ENCODE measurements at places on chromosomes 11 and 22.

GRCh38 chr22:42493393-42493792, 26.2 kb downstream of the RRP7A start:
- DNase-seq: no peak

- DNase-seq: no peak
Measured at GRCh38 chr11:21911061-21911460, 281.8 kb upstream of the ANO5 start.

DNA sequence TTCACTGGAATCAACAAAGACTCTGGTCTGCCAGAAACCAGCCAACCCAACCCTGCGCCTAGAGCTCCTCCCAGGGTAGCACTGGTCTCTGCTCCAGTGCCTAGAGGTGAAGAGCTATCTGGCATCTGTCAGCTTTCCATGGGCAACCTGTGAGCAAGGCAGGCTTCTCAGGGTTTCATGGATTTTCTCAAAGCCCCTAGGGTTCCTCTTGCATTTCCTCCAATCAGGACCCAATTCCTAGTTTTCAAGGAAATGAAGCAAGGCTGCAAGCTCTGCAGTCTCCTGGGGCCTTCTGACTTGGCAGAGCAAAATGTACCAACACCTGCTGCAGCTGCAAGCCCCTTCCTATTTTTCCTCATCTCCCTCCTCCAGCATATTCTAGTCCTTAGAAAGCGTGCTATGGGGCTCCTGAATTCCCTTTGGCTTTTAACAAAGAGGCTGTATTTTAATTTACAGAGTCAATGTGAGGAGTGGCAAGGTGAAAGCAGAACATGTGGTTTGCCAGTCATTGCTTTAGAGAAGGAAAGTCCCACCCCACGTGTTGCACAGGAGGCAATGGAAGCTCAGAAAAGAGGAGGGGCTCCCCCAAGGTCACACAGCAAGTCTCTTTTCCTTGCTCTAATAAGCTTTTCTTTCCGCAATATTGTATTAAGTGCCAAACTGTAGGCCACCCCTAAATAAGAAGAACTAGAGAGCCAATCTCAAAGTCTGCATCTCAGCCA, 33.0 kb upstream of the RIC3 start:
- DNase-seq: no peak

DNA sequence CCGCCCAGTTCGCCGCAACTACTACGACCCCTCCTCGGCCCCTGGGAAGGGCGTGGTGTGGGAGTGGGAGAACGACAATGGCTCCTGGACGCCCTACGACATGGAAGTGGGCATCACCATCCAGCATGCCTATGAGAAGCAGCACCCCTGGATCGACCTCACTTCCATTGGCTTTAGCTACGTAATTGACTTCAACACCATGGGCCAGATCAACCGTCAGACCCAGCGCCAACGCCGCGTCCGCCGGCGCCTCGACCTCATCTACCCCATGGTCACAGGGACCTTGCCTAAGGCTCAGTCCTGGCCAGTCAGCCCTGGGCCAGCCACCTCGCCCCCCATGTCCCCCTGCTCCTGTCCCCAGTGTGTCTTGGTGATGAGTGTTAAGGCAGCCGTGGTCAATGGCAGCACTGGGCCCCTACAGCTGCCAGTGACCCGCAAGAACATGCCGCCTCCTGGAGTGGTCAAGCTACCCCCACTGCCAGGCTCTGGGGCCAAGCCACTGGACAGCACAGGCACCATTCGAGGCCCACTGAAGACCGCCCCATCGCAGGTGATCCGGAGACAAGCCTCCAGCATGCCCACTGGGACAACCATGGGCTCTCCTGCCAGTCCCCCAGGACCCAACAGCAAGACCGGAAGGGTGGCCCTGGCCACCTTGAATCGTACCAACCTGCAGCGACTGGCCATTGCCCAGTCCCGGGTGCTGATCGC, 10.0 kb downstream of the DTX4 start:
- no peak for DNase-seq

DNA sequence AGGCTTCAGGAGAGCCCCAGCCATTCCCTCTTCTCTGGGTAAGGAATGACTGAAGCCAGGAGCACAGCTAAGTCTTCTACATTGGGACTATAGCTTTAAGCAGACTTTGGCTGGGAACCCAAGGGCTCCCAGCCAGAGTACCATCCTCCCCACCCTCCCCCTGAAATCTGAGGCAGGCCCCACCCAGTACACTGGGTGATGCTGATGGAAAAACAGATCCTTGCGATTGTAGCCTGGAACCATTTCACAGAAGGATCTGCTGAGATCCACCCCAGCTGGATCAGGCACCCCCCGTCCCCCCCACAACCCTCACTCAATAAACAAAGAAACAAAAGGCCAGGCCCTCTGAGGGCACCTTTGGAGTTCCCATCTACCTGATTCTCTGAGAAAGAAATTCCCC, 39.8 kb downstream of the IL18BP start:
- DNase-seq: no peak

GRCh38 chr11:106727256-106727655, 291.0 kb downstream of the GUCY1A2 start:
- DNase-seq: no peak

GRCh38 chr11:12817681-12818332, 143.6 kb downstream of the TEAD1 start:
- DNase-seq: no peak

- no peak for DNase-seq
Measured at GRCh38 chr11:73164803-73165540, 22.9 kb upstream of the FCHSD2 start.

- no peak for DNase-seq
Measured at GRCh38 chr11:28887681-28888080, 779.5 kb downstream of the METTL15 start.

GRCh38 chr22:19524170-19525115, at the start of gene CLDN5:
Gene CLDN5 (minus strand): TSS chr22:19524410. CDS start chr22:19524255, 155 bp downstream.
- no peak for DNase-seq

DNA sequence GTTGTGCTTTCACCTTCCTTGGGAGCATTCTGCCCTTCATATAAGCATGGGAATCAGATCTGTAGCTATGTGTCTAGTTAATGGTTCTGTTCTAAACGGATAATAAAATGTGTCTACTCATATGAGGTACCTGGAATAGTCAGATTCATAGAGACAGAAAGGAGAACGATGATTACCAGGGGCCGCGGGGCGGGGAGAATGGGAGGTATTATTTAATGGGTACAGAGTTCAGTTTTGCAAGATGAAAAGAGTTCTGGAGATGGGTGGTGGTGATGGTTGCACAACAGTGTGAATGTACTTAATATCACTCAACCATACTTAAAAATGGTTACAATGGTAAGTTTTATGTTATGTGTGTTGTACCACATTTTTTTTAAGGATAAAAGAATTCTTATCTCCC, 10.0 kb upstream of the ABCC8 start:
- no peak for DNase-seq

- DNase-seq: no peak
Measured at GRCh38 chr22:50531962-50532674, 2.3 kb upstream of the TYMP start.

DNA sequence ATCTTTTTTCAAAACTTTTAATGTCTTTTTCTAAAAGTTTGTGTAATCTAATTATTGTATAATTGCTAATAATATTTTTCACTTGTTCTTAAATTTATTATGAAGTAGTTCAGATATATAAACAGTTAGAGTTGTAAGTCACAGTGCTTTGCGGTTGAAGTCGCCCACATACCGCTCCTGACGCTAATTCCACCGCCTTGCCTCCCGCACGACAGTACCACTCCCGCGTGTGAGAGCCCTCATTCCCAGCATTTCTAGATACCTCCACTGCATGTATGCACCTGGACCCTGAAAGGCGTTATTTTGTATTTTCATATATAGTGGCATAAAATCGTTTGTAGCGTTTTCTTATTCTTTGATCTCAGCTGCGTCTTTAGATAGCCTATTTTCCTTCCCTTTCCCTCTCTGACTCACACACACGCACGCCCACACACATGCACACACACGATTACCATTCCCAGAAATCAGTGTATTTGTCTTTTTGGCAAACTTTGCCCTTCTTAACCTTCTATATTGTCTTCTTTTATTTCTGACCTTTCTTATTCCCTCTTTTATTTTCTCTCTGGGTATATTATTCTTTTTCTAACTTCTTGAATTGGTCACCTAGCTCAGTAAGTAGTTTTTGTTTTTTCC, 56.4 kb upstream of the PITPNB start:
- DNase-seq: no peak

- DNase-seq: no peak
Measured at GRCh38 chr11:131063638-131064037, 147.4 kb upstream of the SNX19 start.

GRCh38 chr11:118448294-118448693, 12.0 kb downstream of the KMT2A start:
- DNase-seq: no peak

GRCh38 chr11:62796281-62796680, 4.5 kb upstream of the TMEM223 start:
- no peak for DNase-seq

DNA sequence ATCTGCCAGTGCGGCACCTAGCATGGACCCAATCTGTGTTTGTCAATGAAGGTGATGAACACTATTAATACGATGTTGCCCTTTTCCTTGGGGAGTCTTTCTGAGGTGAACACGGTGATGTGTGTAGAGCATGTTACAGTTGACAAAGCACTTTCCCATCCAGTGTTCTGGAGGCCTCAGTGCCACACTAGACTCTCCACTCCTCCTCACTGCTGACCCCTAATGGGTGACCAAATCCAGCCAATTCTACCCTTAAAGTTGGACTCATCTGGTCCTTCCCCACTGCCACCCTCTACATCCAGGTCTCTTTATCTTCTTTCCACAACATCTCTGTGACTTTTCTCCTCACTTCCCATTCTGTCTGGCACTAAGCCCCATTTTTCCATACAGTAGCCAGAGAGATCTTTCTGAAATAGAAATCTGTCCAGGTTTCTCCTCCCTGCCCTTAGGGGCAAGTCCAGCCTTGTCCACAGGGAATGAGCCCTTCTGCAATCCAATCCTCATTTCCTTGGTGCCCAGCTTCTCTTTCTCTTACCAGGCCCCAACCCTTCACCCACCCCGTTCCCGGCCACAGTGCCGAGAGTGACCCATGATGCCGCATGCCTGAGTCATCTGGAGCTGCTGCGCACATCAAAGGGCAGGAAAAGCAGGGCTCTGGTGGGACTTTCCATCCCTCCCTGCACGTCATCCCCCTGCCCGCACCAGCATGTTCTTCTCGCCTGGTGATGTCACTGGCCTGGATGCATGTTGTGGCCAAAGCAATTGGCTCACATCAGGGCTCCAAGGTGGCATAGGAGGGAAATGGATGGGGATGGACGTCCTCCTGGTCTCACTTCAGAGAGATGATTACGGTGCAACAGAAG, 64.2 kb downstream of the RASSF10 start:
- DNase-seq: no peak

DNA sequence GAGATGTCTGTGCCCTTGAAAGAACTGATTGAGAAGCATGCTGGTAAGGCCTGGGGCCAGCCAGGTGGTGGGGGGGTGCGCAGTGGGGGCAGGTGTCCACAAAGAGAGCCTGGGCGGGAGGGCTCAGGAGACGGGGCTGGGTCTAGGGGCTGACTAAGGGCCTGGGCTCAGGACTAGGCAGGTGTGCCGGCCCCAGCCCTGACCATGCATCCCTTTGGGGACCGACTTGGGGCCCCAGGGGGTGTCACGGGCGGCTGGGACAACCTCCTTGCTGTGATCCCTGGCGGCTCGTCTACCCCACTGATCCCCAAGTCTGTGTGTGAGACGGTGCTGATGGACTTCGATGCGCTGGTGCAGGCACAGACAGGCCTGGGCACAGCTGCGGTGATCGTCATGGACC, 4.4 kb downstream of the NDUFV1 start:
- no peak for DNase-seq

DNA sequence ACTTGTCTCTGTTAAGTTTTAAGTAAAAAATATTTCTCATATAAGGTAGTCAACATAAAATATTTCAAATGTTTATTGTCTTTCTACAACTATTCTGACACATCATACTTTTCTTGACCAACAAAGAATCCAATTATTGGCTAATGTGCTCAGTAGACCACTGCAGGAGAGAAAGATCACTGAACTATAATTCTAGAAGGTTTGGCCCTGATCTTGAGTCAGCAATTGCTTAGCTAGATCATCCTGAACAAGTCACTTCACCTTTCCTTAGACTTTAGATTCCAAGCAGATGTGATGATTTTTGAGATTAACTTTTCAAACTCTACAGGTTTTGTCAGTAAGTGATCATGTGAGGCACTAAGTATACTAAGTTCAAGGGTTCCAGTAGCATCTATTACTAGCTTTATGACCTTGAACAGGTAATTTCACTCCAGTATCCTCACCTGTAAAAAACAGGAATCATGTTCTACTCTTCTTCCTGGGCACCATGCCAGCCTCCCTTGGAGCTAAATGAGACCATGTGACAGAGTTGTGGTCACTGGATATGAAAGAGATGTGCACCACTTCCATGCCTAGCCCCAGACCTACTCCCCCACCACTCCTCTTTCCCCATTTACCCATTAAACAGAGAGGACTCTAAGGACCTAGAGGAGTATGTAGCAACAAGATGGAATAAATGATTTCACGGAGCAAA, 17.3 kb downstream of the PGM2L1 start:
- DNase-seq: no peak

DNA sequence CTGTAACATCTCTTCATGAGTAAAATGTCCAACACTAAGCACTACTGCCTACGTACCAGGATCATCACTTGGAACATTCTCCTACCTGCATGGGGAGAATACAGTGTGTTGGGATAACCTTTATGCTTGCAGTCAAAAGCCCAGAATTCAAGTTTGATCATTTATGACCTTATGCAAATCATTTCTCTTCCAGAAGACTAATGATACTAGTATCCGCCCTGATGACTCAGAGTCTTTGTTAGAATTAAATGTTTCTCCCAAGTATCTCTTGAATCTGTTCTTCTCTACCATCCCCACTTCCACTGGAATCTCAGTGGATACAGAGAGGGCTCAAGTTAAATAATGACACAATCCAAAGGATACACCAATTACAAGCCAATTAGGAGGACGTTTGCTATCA, 12.4 kb downstream of the MAJIN start:
- DNase-seq: no peak

GRCh38 chr11:38680166-38680565, 2082.1 kb upstream of the RAG2 start:
- DNase-seq: no peak

GRCh38 chr11:11724994-11725393, 103.2 kb upstream of the GALNT18 start:
- DNase-seq: no peak

DNA sequence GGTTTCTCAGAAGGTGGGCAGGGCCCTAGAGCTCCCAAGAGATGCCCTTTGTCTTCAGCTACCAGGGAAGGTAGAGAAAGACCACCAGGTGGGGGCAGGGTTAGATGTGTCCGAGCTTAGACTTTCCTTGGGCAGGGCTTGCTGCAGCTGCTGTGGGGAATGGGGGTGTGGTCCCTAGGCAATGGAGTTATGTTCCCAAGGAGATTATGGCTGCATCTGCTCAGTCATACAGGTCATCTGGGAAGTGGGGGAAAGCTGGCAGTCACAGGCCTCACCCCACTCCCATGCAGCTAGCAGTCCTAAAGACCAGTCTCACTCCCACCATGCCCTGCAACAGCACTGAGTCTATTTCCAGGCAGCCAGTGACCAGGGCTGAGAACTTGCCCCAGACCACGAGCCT, 29.5 kb downstream of the MMP27 start:
- no peak for DNase-seq

Data from stimulated activated CD8-positive, alpha-beta memory T cell treated with anti-CD3 and anti-CD28 coated beads, Interleukin-7, amount 100 ng/mL, for 4 hours (primary cell).